ENCODE measurements at places on chromosomes 7 and 10.

- peak; percentile 49 for DNase-seq
Measured at GRCh38 chr10:132489053-132489703, 48.4 kb upstream of the INPP5A start.

GRCh38 chr10:123101872-123102271 is 33.9 kb upstream of the HMX3 start:
- no peak for DNase-seq

DNA sequence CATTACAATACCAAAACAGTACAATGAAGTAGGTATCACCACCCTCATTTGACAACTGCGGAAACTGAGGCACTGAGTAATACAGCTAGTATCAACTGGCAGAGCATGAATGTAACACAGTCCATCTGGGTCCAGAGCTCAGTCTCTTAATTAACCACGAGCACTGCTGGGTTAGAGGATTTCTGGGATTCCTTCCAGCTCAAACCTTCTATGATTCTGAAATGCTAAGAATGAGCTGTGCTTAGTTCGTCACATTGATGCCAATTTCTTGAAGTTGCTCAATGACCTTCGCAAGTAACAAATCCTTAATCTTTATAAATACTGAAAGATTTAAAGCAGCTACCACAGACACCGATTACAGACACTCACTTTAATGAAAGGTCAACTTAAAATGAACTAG is 62.5 kb downstream of the SGMS1 start:
- peak; percentile 100 for DNase-seq

DNA sequence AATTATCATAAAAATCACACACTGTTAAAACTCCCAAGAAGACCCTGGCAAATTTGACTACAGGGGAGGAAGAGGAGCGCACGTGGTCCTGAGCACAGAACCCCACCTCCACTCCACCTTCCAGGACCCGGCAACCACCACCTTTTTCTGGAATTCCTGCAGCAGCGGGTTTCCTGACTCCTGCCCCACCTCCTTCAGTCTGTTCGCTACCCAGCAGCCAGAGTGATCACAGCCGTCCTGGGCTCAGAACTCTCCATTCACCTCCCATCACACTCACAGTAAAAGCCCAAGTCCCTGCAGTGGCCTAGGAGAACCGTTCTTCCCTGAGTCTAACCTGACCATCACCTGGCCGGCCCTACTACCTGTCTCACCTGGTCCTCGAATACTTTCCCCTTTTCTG is 107.4 kb upstream of the FAM204A start:
- DNase-seq, result no peak

DNA sequence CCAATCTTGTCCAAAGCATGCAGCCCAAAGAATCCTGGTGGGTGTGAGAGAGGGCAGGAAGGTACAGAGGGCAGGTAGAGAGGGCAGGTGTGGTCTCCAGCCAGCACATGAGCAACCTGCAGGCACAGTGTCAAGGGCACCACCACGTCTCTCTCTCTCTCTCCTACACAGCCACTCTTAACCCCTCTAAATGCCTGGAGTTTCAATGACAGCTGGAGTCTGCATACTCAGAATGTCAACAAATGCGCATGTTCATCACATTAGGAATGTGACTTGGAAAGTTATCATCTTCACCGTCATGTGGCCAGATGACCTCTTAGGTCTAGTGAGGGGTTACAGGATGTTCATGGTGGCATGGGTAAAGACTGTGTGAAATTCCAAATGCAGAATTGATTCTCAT is 456.8 kb downstream of the SORCS1 start:
- no peak for DNase-seq

GRCh38 chr10:89224739-89225443 is 17.8 kb upstream of the CH25H start:
- peak; percentile 22 for DNase-seq

DNA sequence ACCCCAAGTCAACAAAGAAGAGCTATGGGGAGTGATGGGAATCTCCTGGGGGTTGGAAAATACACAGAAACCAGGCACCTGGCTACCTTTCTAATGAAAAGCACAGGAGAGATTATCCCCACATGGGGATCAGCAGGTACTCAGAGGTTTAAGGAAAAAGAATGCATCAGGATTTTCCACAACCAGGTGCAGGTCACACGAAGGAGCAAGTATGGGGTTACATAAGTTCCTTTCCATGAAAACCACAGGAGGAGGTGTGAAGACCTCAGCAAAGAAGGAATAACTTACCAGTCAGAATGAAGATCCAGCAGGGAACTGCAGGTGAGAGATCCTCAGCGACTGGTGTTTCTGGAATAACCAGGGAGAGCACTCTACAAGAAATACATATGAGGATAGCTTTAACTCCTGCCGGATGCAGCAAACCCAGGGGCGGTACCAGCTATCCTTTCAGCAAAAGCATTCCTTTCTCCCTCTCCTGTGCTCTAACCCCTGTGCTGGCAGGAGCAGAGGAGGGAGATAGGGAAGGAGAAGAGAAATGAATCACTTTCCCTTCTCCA is 116.7 kb upstream of the TMEM106B start:
- peak; percentile 40 for DNase-seq

DNA sequence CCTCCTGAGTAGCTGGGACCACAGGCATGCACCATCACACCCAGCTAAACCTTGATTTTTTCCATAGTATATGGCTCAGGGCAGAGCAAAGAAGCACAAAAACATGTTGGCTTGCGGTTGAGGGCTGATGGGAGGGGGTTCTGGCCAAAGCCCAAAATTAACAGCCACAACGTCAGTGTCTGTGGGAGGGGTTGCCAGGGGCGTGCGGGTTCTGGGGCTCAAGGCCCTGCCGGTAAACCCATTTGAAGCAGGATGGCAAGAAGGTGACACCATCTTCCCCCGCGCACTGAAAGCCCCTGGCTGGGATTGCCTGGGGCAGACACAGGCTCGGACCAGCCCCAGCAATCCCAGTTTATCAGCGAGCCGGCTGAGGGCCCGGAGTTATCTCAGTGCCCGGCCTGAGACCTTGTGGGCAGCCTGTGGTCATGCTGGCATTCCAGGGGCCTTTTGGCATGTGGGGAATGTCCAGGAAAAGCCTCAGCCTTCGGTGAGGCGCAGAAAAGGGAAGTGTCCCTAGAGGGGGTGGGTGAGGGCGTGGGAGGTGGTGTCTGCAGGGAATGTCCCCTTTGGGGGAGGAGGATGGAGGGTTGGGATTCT is 167.7 kb upstream of the TNRC18 start:
- peak; percentile 83 for DNase-seq

DNA sequence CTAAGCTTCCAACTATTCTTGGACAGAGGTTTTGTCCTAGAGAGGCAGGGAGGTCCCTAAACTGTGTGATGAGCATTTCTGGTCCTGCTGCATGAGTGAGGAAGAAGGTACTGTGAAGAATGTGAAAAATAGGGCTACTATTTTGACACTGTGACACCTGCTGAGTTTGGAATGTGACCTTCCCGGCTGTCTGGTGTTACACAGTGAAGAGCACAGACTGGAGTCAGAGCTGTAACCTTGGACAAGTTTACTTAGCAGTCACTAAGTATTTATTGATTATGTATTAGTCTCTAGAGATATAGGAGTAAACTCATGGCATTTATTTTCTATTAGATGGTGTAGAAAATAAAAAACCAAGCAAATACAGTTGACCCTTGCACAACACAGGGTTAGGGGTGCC is 12.3 kb downstream of the GOLGA7B start:
- DNase-seq, result no peak

- no peak for DNase-seq
Measured at GRCh38 chr7:67364441-67365017, 367.9 kb downstream of the TYW1 start.

DNA sequence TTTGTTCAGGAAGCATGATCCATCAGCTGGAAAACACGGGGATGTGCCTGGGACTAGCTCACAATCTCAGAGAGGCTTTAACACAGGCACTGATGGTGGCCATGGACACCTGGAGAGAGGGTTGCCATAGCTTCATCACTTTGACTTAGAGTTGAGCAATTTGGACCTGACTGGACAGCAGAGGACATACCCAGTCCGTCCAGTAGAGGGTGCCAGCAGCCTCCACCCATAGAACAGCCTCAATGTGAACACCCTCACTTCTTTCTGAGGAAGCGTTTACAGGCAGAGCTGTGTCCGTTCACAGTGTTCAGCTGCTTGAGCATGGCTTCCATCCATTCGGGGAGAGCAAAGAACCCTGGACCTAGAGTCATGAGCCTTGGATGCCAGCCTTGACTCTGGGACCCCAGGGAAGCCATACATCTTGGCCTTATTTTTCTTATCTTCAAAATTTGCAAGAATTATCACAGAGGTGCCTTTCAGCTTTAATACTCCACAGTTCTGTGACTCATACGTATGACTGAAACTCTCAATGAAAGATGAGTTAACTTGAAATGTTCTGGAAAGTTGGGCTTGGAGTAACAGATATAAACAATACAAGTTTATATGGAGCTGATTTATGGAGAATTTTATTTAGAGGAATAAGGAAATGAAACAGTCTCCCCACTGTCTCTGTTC is 302.9 kb upstream of the PODXL start:
- DNase-seq, result peak; percentile 83
